ENCODE measurements at places on chromosomes 4 and X. TPM values are rescaled to one million over a fixed set of nuclear protein-coding genes. Genes with fewer than 3 reads are reported as not detected.

DNA sequence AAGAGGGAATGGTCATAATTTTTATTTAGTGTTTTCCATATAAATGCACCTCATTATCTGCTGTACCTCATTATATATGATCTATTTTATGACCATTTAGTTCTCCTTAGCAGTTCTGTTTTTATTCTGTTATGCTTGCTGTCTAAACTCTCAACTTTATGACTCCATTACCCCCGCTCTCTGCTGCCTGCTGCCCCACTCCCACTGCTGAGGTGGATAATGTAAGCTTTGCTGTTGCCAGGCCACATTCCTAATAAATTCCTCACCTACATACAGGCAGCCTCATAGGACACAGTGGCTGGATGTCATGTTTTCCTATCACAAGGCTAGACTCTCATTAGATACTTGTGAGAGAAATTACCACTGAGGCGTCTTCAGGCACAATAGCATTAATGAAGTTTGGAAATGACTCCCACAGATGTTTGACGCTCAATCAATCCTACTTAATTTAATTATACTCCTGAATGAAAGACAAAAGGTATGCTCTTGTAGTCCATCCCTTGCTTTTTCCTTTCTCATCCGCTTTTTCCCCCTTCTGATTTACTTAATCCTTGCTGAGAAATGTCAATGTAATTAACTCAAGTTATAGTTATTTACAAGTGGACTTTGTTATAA lies 497.5 kb upstream of the IGFBP7 start:
- H3K4me3 ChIP-seq: no peak overlapping the region
- no peak overlapping the region for H3K27ac ChIP-seq
- no peak for DNase-seq
- no peaks in the 10 kb centered on the region for H3K27me3 ChIP-seq
- no peaks in the 10 kb centered on the region for H3K4me1 ChIP-seq

GRCh38 chr4:85399270-85399669 lies 75.7 kb upstream of the ARHGAP24 start:
- peaks cover 4% of the 10 kb centered on the region for H3K4me1 ChIP-seq
- H3K27me3 ChIP-seq: no peaks in the 10 kb centered on the region
- DNase-seq: peak; percentile 2
- H3K27ac ChIP-seq: peak overlapping the region; percentile 38

- H3K27ac ChIP-seq: no peak overlapping the region
- H3K27me3 ChIP-seq: no peaks in the 10 kb centered on the region
- H3K36me3 ChIP-seq: no peaks in the 10 kb centered on the region
- H3K4me1 ChIP-seq: no peaks in the 10 kb centered on the region
Observed at GRCh38 chr4:99868126-99868596, 26.1 kb downstream of the LAMTOR3 start.

GRCh38 chrX:5907207-5907606 lies 321.5 kb downstream of the NLGN4X start:
- no peak overlapping the region for H3K27ac ChIP-seq

PFKFB1 gene
- total RNA-seq: not detected

EFNB1 gene
- total RNA-seq: 23.3 TPM

Measured in astrocyte (in vitro differentiated cells and primary cell).